Stimulated activated CD4-positive, alpha-beta T cell treated with anti-CD3 and anti-CD28 coated beads, Interleukin-1b, Interleukin-23, amount 100 ng/mL, for 24 hours (primary cell): ENCODE measurements at places on chromosomes 3 and 15.

GRCh38 chr3:188194332-188194731 is 40.4 kb downstream of the LPP start:
- no peak for DNase-seq

- no peak for DNase-seq
These were observed 5.8 kb downstream of the IGDCC4 start for GRCh38 chr15:65416845-65417416.

DNA sequence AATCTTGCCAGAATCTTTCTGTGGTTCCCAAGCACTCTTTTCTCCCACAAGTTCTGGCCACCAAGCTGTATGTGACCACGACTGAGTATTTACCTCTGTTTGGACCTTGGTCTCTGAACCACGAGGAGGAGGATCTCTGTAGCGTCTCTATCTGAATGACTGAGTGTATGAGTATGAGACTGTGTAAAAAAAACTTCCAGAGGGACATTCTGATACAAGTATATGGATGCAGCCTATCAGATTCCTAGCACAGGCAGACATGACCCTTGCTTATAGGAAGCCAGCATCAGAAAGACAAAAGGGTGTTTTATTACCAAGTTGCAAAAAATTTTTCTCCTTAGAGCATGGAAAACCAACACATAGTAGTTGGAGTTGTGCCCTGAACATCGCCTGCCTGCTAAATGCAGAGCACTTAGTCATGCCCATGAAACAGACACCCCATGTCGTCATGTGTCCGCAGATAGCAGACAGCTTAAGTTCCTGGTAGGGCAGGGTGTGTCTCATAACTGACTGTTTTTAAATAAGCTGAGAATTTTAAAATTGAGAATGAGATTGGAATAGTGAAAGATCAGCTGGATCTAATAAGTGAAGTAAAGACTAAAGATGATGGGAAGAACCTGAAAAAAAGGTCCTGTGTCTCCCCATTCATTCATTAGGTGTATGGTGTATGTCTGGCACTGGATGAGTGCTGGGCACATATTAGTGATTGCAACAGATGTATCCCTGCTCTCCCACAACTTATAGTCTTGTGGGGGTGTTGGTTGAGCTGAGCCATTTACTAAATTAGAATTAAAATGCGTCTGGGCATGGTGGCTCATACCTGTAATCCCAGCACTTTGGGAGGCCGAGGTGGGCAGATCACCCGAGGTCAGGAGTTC is 30.9 kb downstream of the DAG1 start:
- DNase-seq: no peak

DNA sequence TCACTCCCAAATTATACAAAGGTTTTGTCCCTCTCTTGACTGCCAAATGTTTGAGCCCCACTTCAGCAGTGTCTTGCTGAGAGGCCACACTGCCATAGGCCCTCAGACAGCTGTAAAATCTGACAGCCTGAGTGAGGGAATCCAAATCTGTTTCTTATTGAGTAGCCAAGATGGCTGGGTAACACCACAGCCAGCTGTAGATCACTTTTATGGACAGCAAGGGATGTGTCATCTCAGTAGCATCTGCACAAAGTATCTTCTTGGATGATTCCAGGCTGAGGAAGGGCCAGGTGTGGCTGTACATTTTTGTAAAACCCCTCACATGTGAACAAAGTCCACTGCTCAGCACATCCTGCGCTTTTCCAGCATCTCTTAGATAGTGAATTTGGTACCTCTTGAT is 237.0 kb upstream of the LRTM1 start:
- DNase-seq: no peak

GRCh38 chr3:46891132-46891531 is 13.6 kb downstream of the PTH1R start:
- DNase-seq: no peak

DNA sequence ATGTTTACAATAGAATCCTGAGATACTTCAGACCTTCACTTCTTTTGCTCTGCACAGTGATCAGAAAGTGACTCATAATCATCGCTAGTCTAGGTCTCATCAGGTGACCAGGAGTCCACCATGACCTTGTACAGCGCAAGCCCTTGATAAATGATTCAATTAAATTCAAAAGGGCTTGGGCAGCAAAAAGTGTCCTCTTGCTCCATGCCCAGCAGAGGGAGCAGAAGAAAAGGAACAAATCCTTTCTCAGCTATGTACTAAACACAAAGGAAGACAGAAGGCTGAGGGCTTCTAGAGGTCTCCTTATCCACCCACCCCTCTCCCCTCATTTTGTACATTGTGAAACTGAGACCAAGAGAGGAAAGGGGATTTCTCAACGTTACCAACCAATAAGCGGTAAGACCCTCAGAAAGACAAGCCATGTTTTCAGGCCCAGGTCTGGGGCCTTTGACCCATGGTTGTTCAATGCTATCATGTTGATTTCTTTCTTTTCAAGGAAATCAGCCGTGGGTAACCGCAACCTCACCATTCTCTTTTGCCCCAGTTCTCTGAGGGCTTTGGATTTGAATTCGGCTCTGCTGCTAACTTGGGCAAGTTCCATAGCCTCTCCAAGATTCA is 74.8 kb downstream of the AQP9 start:
- no peak for DNase-seq

DNA sequence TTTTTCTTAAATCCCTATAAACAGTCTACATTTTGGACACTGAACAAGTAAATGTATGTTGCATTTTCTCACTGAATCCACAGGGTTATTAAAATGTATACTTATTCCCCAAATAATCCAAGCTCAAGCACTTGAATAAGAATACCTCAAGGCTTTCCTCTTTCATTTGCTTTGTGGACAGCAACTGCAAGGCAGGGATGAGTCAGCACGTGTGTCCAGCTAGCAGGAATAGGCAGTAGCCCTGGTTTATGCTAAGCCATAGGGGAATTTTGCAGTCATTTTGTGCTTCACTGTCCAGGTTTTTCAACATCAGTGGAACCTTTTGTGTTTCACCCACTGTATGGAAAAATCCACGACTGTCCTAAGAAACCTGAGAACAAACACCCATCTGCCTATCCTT is 96.7 kb upstream of the KCNMB2 start:
- DNase-seq: no peak

- DNase-seq: no peak
These were observed 212.4 kb upstream of the ADAMTS9 start for GRCh38 chr3:64900156-64900555.

- DNase-seq: no peak
These were observed 51.9 kb downstream of the STRIT1 start for GRCh38 chr3:155241579-155241978.

GRCh38 chr3:25572919-25573385 is 91.8 kb downstream of the TOP2B start:
- DNase-seq: no peak

DNA sequence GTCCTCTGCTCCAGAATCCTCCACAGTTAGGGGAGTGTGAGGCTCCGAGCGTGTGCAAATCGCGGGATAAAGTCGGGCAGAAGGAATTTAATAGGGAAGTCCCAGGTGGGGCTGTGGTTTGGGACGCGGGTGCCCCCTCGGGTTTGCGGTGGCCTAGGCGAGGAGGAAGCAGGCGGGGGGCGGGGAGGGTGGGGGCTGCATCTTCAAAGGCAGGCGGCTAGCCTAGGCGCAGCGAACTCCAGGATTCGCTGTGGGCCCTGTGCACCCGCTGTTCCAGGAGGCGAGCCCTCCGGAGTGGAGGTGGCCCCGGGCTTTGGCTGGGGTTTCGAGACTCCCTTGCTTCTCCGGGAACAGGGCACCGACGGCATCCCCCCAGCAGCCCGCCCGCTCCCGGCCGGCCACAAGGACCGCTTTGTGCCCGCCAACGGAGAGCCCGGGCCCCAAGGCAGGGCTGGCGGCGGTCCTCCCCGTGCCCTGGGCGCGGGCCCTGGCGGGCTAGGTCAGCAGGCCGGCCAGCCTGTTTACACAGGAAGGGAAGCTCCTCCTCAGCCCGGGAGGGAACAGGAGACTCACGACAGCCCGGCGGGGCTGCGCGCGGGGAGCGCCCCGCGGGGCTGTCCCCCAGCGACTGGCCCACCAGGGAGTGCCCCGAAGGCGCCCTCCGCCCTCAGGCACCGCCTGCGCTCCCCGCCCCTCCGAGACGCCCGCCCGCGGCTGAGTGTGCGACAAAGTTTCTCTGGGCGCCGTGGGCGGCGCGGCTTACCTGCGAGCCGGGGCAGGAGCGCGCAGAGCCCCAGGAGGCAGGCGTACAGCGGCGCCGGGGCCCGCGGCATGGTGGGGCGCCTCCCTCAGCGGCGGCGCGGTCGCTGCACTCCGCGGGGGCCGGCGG is 753 bp downstream of the ITGB5 start:
- no peak for DNase-seq

GRCh38 chr15:76252249-76252648 is 59.0 kb downstream of the ETFA start:
- DNase-seq: no peak

GRCh38 chr3:158731938-158732855 is at the start of gene RARRES1:
TSS of gene RARRES1 (minus strand) at chr3:158732457. CDS start at chr3:158732415, 42 bp downstream.
- no peak for DNase-seq

DNA sequence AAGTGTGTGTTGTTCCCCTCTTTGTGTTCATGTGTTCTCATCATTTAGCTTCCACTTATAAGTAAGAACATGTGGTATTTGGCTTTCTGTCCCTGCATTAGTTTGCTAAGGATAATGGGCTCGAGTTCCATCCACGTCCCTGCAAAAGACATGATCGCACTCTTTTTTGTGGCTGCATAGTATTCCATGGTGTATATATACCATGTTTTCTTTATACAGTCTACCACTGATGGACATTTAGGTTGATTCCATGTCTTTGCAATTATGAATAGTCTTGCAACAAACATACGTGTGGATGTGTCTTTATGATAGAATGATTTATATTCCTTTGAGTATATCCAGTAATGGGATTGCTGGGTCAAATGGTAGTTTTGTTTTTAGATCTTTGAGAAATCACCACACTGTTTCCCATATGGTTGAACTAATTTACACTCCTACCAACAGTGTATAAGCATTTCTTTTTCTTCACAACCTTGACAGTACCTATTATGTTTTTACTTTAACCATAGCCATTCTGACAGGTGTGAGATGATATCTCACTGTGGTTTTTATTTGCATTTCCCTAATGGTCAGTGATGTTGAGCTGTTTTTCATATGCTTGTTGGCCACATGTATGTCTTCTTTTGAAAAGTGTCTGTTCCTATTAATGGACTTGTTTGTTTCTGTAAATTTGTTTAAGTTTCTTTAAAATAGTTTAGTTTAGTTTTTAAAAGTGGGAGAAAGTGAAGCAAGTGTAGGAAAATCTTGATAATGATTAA is 21.9 kb upstream of the SLC30A4 start:
- DNase-seq: no peak

DNA sequence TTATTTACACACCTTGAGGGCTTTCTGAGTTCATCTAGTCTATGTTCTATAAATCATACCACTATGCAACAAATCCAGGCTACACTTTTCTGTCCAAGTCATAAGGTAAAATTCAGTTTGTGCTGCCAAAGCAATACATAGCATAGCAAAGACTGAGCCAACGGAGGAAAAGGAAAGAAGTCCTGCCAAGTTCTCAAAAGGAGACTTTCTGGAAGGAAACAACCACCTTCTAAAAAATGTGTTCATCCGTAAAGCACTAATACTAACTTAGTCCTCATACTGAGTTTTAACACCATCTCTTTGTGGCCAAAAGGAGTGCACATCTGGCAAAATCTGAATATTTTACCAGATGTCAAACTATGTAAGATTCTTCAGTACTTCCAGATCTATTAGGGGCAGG is 620.2 kb downstream of the RBMS3 start:
- no peak for DNase-seq
